ENCODE measurements at places on chromosomes 2 and 18. TPM values are rescaled to one million over a fixed set of nuclear protein-coding genes. Genes with fewer than 3 reads are reported as not detected.

- H3K27me3 ChIP-seq = no peaks in the 10 kb centered on the region
- DNase-seq = no peak
- peak overlapping the region; percentile 99 for H3K4me3 ChIP-seq
- no peaks in the 10 kb centered on the region for H3K36me3 ChIP-seq
Measured at GRCh38 chr2:69828938-69829255, 563 bp upstream of the GMCL1 start.

DNA sequence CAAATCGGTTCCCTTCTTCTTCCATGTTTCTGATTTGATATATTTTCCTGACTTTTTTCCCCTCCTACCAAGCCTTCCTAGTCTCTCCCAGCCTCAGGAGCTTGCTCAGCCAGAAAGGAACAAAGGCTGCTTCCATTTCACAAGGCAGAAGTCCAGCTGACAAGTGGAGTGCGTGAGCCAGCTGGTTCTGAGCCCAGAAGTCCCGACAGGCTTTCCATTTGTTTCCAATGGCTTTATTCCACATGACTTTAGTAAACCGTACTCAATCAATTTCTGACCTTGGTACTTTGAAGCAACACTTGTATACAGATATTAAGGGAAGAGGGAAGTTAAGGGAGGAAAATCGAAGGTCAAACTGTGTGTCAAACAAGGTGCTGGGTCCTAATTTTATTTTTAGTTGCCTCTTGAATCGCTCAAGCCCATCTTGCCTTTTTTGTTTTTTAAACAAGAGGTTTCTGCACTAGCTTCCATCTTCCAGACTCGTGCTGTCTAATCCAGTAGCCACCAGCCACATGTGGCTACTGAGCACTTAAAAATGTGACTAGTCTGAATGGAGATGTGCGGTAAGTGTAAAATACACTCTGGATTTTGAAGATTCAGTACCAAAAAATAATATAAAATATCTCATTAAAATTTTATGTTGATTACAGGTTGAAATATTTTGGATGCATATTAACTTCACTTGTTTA is 36.2 kb downstream of the WIPF1 start:
- H3K4me3 ChIP-seq = peak overlapping the region; percentile 9
- peak overlapping the region; percentile 10 for H3K27ac ChIP-seq
- H3K27me3 ChIP-seq = no peaks in the 10 kb centered on the region
- peaks cover 9% of the 10 kb centered on the region for H3K4me1 ChIP-seq
- DNase-seq = peak; percentile 35

GRCh38 chr2:239315308-239315707 is 85.5 kb downstream of the HDAC4 start:
- DNase-seq = no peak
- no peaks in the 10 kb centered on the region for H3K36me3 ChIP-seq
- peak overlapping the region; percentile 98 for H3K27ac ChIP-seq
- H3K27me3 ChIP-seq = no peaks in the 10 kb centered on the region

DNA sequence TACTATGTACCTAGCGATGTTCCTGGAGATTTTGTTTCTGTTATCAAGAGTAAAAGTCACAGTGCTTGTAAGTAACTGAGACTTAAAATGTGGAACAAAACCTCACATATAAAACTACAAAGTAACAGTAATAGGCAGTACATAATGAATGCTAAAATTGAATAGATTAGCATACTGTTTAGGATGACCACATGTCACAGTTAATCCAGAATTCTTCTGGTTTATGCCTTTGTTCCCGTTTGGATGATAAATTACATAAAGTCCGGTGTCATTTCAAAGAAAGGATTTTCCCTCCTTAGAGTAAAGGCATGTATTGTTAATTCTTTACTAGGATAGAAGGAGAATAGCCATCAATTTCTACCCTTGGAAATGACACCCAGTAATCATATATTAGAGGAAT is 56.1 kb downstream of the RBM43 start:
- no peaks in the 10 kb centered on the region for H3K4me1 ChIP-seq
- no peak for DNase-seq
- no peak overlapping the region for H3K27ac ChIP-seq
- no peaks in the 10 kb centered on the region for H3K36me3 ChIP-seq
- no peaks in the 10 kb centered on the region for H3K27me3 ChIP-seq
- no peak overlapping the region for H3K4me3 ChIP-seq

The KIF5C gene
- total RNA-seq = 0.51 TPM

- H3K27me3 ChIP-seq = no peaks in the 10 kb centered on the region
- peaks cover 3% of the 10 kb centered on the region for H3K36me3 ChIP-seq
- peaks cover 17% of the 10 kb centered on the region for H3K4me1 ChIP-seq
- DNase-seq = no peak
Measured at GRCh38 chr2:84963692-84964405, 7.1 kb upstream of the KCMF1 start.

- no peaks in the 10 kb centered on the region for H3K4me1 ChIP-seq
- no peak overlapping the region for H3K4me3 ChIP-seq
- H3K36me3 ChIP-seq = no peaks in the 10 kb centered on the region
Measured at GRCh38 chr2:211503856-211504255, 947.5 kb downstream of the CPS1 start.

DNA sequence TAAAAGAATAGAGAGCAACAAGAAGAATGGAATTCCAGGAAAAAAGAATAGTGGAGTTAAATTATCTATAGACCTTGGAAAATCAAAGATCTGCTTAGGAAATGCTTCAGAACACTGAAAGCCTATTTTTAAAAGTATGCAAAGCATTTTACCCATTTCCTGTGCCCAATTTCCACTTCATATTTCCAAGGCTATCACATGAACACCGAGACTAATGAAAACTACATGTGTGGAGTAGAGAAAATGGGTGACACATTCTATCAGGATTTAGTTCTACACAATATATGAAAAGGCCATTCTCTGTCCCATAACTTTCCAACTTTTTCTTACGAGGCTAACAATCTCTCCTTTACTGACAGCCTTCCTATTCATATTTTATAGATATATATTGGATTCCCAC is 279.4 kb downstream of the CCDC178 start:
- DNase-seq = no peak
- no peaks in the 10 kb centered on the region for H3K27me3 ChIP-seq
- no peak overlapping the region for H3K4me3 ChIP-seq
- H3K27ac ChIP-seq = no peak overlapping the region
- H3K4me1 ChIP-seq = no peaks in the 10 kb centered on the region

GRCh38 chr2:174697255-174697654 is 67.0 kb downstream of the CHRNA1 start:
- no peak overlapping the region for H3K4me3 ChIP-seq
- no peaks in the 10 kb centered on the region for H3K4me1 ChIP-seq
- H3K27me3 ChIP-seq = no peaks in the 10 kb centered on the region
- H3K27ac ChIP-seq = no peak overlapping the region
- H3K36me3 ChIP-seq = no peaks in the 10 kb centered on the region
- DNase-seq = no peak

- DNase-seq = no peak
- no peak overlapping the region for H3K27ac ChIP-seq
- H3K36me3 ChIP-seq = peaks cover 14% of the 10 kb centered on the region
- no peak overlapping the region for H3K4me3 ChIP-seq
- H3K4me1 ChIP-seq = no peaks in the 10 kb centered on the region
Measured at GRCh38 chr18:54191352-54191751, 33.1 kb downstream of the MBD2 start.

DNA sequence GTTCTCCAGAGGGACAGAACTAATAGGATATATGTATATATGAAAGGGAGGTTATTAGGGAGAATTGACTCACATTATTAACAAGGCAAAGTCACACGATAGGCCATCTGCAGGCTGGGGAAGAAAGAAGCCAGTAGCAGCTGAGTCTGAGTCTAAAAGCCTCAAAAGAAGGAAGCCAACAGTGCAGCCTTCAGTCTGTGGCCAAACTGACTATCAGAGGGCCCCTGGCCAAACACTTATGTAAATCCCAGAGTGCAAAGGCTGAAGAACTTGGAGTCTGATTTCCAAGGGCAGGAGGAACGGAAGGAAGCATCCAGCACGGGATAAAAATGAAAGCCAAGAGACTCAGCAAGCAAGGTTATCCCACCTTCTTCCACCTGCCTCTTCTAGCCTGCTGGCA is 108.0 kb upstream of the LDLRAD4 start:
- DNase-seq = no peak
- no peak overlapping the region for H3K4me3 ChIP-seq
- H3K27me3 ChIP-seq = no peaks in the 10 kb centered on the region
- peaks cover 39% of the 10 kb centered on the region for H3K36me3 ChIP-seq
- H3K27ac ChIP-seq = no peak overlapping the region

GRCh38 chr2:66790651-66791181 is 355.8 kb downstream of the MEIS1 start:
- no peaks in the 10 kb centered on the region for H3K4me1 ChIP-seq
- no peaks in the 10 kb centered on the region for H3K36me3 ChIP-seq
- H3K4me3 ChIP-seq = no peak overlapping the region
- no peak overlapping the region for H3K27ac ChIP-seq
- H3K27me3 ChIP-seq = no peaks in the 10 kb centered on the region
- no peak for DNase-seq

DNA sequence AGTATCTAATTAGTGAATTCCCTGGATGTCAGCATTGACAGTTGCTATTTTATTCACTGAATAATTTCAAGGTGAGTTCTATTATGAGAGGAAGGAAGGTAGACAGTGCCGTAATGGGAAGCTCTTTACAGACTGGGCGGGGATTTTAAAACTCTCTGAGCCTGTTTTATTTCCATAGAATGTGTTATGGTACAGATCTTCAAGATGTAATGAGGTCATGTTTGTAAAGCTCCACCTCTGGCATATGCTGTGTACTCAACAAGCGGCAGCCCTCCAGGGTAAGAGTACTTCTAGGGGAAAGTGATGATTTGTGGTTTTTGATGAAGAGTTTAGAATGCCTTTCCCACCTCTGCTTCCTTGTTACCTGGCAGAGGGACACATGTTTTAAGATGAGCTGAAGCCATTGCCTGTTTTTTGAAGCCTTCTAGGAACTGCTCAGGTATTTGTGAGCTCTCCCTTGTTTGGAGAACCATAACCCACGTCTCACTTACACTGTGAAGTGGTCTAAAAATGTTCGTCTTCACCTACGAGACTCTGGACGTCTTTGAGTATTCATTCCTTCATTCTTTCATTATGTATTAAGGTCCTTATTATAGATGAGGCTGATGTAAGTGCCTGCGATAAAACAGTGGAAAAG is 251.2 kb downstream of the PTGR3 start:
- H3K27me3 ChIP-seq = no peaks in the 10 kb centered on the region
- no peak for DNase-seq
- H3K27ac ChIP-seq = no peak overlapping the region
- H3K4me1 ChIP-seq = no peaks in the 10 kb centered on the region
- H3K36me3 ChIP-seq = no peaks in the 10 kb centered on the region

DNA sequence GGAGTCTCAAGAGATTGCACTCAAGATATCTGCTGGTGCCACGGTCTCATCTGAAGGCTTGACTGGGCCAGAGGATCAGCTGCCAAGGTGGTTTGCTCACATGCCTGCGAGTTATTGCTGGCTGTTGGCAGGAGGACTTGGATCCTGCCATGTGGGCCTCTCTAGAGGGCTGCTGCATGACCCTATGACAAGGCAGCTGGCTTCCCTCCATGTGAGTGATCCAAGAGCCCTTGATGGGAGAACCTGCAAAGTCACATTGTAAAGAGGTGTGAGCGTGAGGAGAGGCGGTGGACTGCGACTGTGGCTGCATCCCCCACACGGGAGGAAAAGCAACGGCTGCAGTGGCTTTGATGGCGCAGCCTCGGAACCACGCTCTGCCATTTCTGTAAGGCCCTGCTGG is 4.0 kb upstream of the ALLC start:
- H3K27ac ChIP-seq = no peak overlapping the region
- H3K4me3 ChIP-seq = no peak overlapping the region
- H3K27me3 ChIP-seq = no peaks in the 10 kb centered on the region

DNA sequence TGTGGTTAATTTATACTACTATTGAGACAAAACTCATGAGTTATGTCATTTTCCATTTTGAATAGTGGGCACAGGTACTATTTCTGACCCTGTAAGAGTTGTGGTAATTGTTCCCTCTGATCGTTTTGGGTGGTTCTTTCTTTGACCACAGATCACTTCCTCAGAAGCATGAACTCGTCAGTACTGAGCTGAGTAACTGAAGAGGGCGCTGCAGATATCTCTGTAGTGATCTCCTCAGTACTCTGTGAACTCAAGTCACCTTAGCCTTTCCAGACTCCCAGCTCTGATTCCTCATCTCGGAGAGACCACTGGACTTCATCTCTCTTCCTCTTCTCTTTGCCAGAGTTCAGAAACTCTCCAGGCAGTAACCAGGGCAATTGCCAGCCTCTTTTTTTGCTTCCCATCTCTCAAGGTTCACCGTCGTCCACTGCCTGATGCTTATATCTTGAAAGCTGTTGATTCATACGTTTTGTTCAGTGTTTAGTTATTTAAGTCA is 9.4 kb upstream of the IL1RL1 start:
- DNase-seq = peak; percentile 22
- H3K4me1 ChIP-seq = no peaks in the 10 kb centered on the region
- no peaks in the 10 kb centered on the region for H3K27me3 ChIP-seq
- no peak overlapping the region for H3K27ac ChIP-seq
- no peak overlapping the region for H3K4me3 ChIP-seq
- H3K36me3 ChIP-seq = no peaks in the 10 kb centered on the region

DNA sequence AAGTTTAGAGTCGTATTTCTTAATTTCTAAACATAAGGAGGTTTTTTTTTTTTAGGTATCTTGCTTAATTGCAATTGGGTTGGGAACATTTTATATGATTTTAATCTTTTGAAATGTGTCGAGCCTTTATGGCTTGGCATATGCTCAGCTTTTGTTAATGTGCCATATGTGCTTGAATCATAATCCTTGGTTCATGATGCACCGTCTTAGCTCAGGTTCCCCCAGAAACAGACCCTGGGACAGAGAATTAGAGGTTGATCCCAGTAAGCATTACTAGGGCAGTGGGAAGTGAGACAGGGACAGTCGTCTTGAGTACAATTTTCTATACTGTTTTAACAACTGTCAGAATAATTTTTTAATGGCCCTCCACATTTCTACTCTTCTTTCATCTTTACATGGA is 9.3 kb downstream of the CHCHD5 start:
- no peak for DNase-seq
- peaks cover 4% of the 10 kb centered on the region for H3K4me1 ChIP-seq
- H3K36me3 ChIP-seq = no peaks in the 10 kb centered on the region
- H3K27ac ChIP-seq = no peak overlapping the region

DNA sequence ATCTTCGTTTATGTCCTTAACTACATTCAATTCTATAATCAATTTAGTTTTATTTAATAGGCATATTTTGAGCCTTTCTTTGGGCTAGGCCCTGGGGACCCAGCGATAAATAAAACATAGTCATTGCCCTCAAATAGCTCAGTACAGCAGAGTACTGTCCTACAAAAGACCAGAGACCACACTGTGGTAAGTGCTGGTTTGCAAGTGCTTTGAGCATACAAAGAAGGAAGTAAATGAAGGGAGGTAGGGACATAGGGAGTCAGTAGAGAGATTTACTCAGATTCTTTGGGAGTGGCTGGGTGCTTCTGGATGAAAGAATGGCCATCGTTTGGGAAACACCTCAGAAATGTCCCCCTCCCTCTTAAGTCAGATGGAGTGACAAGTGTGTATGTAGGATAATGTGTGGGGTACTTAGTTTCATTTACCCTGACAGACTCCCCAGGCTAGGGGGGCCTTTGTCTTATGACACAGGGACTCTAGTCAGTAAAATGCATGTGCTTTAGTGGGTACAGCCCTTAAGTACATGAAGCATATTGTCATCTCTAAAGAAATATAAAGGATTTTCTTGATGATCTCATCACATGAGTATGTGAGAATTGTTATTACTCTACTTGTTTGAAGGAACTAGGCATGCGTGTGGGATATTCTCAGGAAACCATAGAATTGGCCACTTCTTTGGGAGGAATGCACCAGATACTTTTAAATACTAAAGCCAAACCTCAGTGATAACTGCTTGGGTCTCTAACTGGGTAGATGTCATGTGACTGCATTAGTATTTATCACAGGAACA is 35.1 kb downstream of the MAPRE2 start:
- DNase-seq = no peak
- H3K36me3 ChIP-seq = no peaks in the 10 kb centered on the region
- peak overlapping the region; percentile 1 for H3K27ac ChIP-seq
- H3K27me3 ChIP-seq = no peaks in the 10 kb centered on the region
